ENCODE measurements at places on chromosomes 12 and 14. TPM values are rescaled to one million over a fixed set of nuclear protein-coding genes. Genes with fewer than 3 reads are reported as not detected.
A peak's percentile ranks its signal among the peaks of the same experiment; 100 is the strongest.

CMAS gene
- 38.2 TPM for total RNA-seq

OR9K2 gene
- not detected for total RNA-seq

COX8C gene
- not detected for total RNA-seq

SYT10 gene
- total RNA-seq = not detected

CCDC177 gene
- not detected for total RNA-seq

MANSC1 gene
- total RNA-seq = 8.8 TPM

PRH1 gene
- 10.4 TPM for total RNA-seq

RBMS2 gene
- 9.8 TPM for total RNA-seq

GRIP1 gene
- total RNA-seq = 8.8 TPM

GLI1 gene
- total RNA-seq = 0.87 TPM

DNA sequence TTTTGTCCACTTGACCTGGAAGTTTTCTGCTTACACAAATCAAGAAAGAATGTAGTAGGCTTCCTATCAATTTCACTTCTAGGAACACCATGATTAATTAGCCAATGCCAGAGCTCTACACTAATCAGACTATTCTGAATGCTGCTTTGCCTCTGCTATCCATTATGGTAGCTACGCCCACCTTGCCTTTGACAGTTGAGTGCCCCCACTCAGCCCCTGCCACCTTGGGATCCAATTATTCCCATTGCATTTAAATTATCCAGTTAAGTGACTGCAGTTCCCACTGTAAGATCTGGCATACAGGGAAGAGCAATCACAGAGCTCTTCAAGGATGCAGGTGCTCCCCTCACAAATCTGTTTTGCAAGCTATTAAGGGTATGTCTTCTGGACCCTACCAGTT lies 47.5 kb downstream of the FIGNL2 start:
- H3K4me3 ChIP-seq = no peak overlapping the region
- no peaks in the 10 kb centered on the region for H3K27me3 ChIP-seq
- H3K27ac ChIP-seq = no peak overlapping the region

DNA sequence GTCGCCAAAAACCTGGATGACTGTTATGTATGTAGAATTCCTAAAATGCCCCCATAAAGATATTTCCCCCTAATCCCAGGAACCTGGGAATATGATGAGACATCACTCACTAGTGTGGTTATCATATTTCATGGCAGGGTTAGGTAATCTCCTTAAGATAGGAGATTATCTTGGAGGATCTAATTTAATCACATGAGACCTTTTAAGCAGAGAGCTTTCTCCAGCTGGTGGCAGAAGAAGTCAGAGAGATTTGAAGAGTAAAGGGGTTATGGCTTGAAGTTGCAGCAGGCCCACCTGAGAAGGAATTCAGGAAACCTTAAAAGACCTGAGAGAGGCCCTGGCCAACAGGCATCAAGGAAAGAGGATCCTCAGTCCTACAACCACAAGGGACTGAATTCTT lies 53.6 kb downstream of the DYRK2 start:
- H3K4me3 ChIP-seq = no peak overlapping the region
- no peaks in the 10 kb centered on the region for H3K27me3 ChIP-seq
- no peak for DNase-seq
- H3K36me3 ChIP-seq = no peaks in the 10 kb centered on the region
- peaks cover 13% of the 10 kb centered on the region for H3K4me1 ChIP-seq

- peaks cover 6% of the 10 kb centered on the region for H3K4me1 ChIP-seq
- H3K27me3 ChIP-seq = no peaks in the 10 kb centered on the region
- peaks cover 86% of the 10 kb centered on the region for H3K36me3 ChIP-seq
- peak; percentile 66 for DNase-seq
- peak overlapping the region; percentile 64 for H3K27ac ChIP-seq
Observed at GRCh38 chr12:125124320-125124966, 59.2 kb downstream of the AACS start.

DNA sequence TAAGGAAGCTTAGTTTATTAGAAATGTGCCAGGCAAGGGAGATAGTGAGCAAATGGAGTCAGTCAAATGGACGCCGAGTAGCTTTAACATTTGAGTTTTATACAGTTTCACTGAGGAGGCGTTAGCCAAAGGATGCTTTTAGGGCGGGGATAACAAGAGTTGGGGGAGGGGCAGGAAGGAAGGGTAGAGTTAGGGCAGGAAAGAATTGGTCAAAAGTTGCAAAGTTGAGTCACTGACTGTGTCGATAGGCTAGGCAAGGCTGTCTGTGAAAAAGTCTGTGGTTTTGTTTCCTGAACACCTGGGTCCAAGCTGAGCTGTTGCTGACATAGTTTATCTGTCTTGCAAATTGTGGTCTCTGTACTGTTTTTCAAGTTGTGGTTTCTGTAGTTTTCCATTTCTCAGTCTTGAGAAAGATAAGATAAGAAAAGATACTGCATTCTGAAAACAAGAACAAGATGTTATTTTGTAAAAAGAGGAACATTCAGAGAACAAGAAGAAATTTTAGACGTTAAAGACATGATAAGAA lies 62.6 kb upstream of the RESF1 start:
- H3K36me3 ChIP-seq = no peaks in the 10 kb centered on the region
- H3K27ac ChIP-seq = no peak overlapping the region
- peak; percentile 52 for DNase-seq
- no peaks in the 10 kb centered on the region for H3K27me3 ChIP-seq
- H3K4me3 ChIP-seq = no peak overlapping the region

DNA sequence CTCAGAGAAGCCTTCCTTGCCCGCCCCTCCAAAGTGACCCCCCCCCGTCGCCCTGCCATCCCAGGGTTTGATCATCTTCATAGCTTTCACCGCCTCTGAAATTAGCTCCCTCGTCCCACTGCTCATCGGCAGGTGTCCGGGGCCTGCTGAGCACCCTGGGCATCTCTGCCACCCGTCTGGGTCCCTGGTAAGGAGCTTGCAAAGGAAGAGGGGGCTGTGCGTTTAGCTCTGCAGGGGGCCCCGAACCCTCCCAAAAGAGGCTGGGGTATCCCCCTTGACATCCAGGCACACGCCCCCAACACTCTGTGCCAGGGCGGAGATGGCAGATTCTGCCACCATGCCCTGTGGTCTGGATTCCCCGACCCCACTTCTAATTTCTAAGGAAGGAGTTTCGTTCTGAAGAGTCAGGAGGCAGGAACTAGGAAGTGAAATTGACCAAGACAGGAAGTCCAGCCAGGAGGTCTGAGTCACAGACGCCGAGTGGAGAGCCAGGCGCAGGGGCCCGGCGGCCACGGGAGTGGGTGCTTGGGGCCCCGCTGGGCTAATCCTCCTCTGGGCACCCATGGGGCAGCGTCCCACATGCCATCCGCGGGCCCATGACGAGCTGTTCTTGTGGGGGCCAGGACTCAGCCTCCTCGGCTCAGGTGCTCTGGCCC lies 95.7 kb downstream of the RFLNA start:
- no peaks in the 10 kb centered on the region for H3K27me3 ChIP-seq
- DNase-seq = peak; percentile 53
- H3K36me3 ChIP-seq = peaks cover 7% of the 10 kb centered on the region

DNA sequence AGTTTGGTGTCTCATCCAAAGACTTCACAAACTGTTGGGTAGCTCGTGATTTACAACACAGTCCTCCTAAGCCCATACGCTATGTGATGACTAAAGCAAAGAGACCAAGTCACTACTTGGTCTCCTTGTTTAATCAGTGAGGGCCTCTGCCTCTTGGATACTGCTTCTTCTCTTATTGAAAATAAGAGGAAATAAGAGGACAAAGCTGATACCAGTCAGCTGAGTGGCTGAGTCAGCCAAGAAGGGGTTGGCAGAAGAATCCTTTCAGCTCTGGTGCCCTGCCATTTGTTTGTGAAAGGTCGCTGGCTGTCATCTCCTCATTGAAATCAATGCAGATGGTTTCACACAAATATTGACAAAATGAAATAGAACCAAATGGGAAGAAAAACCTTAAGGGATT lies 67.5 kb upstream of the SLC35F4 start:
- H3K27me3 ChIP-seq = no peaks in the 10 kb centered on the region
- H3K4me3 ChIP-seq = no peak overlapping the region
- H3K36me3 ChIP-seq = no peaks in the 10 kb centered on the region
- H3K27ac ChIP-seq = no peak overlapping the region
- no peak for DNase-seq
- no peaks in the 10 kb centered on the region for H3K4me1 ChIP-seq

DNA sequence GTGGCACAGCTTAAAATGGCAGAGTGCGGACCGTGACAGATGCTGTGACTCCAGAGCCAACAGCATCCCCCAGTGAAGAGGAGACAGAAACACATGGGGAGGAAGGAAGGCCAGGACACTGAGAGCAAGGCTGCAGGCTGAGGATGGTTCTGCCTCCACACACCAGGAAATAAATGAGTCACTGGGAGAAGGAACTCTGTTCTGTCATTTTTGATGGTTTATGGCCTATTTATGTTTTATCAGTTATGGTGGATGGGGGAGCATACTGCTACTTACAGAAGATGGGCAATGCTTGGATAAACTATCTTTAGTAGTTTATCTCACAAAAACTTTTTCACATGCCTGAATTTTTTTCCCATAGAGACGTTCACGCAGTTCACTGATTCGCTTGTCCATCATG lies 33.8 kb downstream of the ZFYVE21 start:
- peaks cover 94% of the 10 kb centered on the region for H3K36me3 ChIP-seq
- no peak overlapping the region for H3K4me3 ChIP-seq
- peaks cover 11% of the 10 kb centered on the region for H3K4me1 ChIP-seq
- DNase-seq = peak; percentile 8

GRCh38 chr12:89928467-89928866 lies 219.8 kb upstream of the ATP2B1 start:
- H3K36me3 ChIP-seq = no peaks in the 10 kb centered on the region
- no peak for DNase-seq
- no peaks in the 10 kb centered on the region for H3K27me3 ChIP-seq
- H3K4me3 ChIP-seq = no peak overlapping the region

- H3K4me3 ChIP-seq = no peak overlapping the region
- H3K27ac ChIP-seq = no peak overlapping the region
- no peaks in the 10 kb centered on the region for H3K4me1 ChIP-seq
- no peak for DNase-seq
- no peaks in the 10 kb centered on the region for H3K36me3 ChIP-seq
Observed at GRCh38 chr12:41462312-41462711, 274.2 kb downstream of the PDZRN4 start.

GRCh38 chr14:19823765-19824164 lies 20.2 kb downstream of the OR4N2 start:
- H3K4me3 ChIP-seq = no peak overlapping the region
- no peaks in the 10 kb centered on the region for H3K4me1 ChIP-seq
- no peaks in the 10 kb centered on the region for H3K27me3 ChIP-seq
- no peak overlapping the region for H3K27ac ChIP-seq

DNA sequence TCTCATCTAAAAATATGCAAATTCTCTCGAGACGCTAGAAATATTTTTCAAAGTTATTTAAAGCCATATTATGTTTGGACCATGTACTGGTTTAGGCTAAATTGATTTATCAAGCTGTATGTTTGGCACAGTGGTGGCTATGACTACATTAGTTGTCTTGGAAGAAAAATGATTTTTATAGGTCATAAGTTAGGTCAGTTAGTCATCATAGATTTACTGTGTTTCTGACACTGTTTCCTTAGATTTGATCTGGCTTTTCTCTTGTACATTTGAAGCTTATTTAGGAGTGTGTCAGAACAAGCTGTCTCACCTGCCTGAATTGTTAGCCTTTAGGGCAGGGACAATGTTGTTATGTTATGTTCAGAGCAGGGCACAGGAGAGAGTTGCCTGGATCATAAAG lies 161.1 kb upstream of the FBXO33 start:
- H3K36me3 ChIP-seq = no peaks in the 10 kb centered on the region
- no peak overlapping the region for H3K27ac ChIP-seq
- H3K4me1 ChIP-seq = no peaks in the 10 kb centered on the region
- no peaks in the 10 kb centered on the region for H3K27me3 ChIP-seq
- no peak overlapping the region for H3K4me3 ChIP-seq

DNA sequence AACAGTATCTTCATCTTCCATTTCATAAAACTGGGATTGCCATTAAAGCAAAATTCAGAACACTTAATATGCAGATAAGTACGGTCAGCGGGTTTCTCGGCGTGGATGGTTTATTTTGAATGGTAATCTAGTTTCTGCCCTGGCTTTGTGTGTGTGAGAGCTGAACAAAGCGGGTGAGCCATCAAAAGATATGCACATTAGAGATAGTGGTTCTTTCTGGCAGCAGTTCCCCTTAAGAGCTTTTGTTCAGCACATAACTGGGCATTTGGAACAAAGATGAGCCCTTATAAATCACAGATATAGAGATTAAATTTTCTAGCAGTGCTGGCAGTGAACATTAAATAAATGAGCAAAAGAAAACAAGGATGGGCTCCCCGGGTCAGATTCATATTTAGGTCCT lies 207.5 kb downstream of the CALM1 start:
- no peaks in the 10 kb centered on the region for H3K4me1 ChIP-seq
- no peaks in the 10 kb centered on the region for H3K36me3 ChIP-seq
- no peak overlapping the region for H3K4me3 ChIP-seq
- no peak for DNase-seq
- no peaks in the 10 kb centered on the region for H3K27me3 ChIP-seq
- H3K27ac ChIP-seq = no peak overlapping the region

GRCh38 chr12:132713123-132713522 lies 2.5 kb downstream of the PGAM5 start:
- peaks cover 39% of the 10 kb centered on the region for H3K36me3 ChIP-seq
- H3K27ac ChIP-seq = no peak overlapping the region
- no peaks in the 10 kb centered on the region for H3K27me3 ChIP-seq
- H3K4me3 ChIP-seq = no peak overlapping the region
- no peak for DNase-seq
- H3K4me1 ChIP-seq = peaks cover 9% of the 10 kb centered on the region

GRCh38 chr12:56377310-56377988 lies 14.8 kb upstream of the APOF start:
- H3K4me3 ChIP-seq = no peak overlapping the region
- H3K27me3 ChIP-seq = no peaks in the 10 kb centered on the region
- H3K4me1 ChIP-seq = no peaks in the 10 kb centered on the region
- H3K27ac ChIP-seq = no peak overlapping the region
- no peak for DNase-seq

DNA sequence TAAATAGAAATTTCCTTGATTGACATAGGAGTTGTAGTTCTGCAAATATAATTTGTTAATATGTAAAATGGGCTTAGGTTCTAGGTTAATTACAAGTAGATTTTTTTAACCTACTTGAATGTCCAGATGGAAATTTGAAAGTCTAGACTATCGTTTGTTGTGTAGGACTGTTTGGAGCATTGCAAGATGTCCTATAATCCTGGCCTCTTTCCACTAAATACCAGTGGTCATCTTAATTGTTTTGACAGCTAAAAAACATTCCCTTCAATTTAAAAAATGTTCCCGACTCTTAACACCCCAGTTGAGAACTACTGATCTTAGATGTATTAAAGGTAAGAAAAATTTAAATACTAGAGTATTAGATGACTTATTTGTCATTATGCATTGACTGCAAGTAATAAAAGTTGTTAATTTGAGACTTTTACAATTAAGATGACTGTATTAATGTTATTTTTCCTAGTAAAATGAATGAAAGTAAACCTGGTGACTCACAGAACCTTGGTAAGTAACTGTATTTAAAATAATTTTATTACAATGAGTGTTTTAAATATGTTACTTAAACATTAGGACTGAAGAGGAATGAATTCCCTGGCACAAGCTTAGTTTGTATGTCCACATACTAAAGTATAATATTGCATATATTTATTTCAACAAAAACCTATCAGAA lies 21.8 kb downstream of the G2E3 start:
- H3K27me3 ChIP-seq = no peaks in the 10 kb centered on the region
- no peaks in the 10 kb centered on the region for H3K4me1 ChIP-seq
- no peaks in the 10 kb centered on the region for H3K36me3 ChIP-seq
- H3K27ac ChIP-seq = no peak overlapping the region
- H3K4me3 ChIP-seq = no peak overlapping the region

- no peaks in the 10 kb centered on the region for H3K36me3 ChIP-seq
Observed at GRCh38 chr12:101229841-101230241, 19.8 kb upstream of the SLC5A8 start.

GRCh38 chr12:111556676-111557075 lies 42.4 kb downstream of the ATXN2 start:
- H3K4me3 ChIP-seq = no peak overlapping the region
- H3K4me1 ChIP-seq = peaks cover 59% of the 10 kb centered on the region
- no peaks in the 10 kb centered on the region for H3K36me3 ChIP-seq
- no peaks in the 10 kb centered on the region for H3K27me3 ChIP-seq
- no peak for DNase-seq

Data from stomach (tissue), 19 donors.